A549 treated with dexamethasone at 1 μM for 4 hours (cell line): ENCODE measurements at places on chromosomes 4 and X. TPM values are rescaled to one million over a fixed set of nuclear protein-coding genes. Genes with fewer than 3 reads are reported as not detected.

Gene ALAS2
- not detected in 5 replicates for total RNA-seq

Gene SNCA
- total RNA-seq, result 0.16 to 0.29 TPM (median 0.22 TPM) in 4 of 5 replicates, not detected in the other

Gene CT45A10
- total RNA-seq, result 0.21 to 0.55 TPM (median 0.44 TPM) in 4 of 5 replicates, not detected in the other

Gene MTMR8
- total RNA-seq, result 0.45 to 0.64 TPM (median 0.51 TPM) in 5 replicates

Gene NDP
- not detected in 5 replicates for total RNA-seq
